ENCODE measurements at places on chromosomes 7 and 10.

DNA sequence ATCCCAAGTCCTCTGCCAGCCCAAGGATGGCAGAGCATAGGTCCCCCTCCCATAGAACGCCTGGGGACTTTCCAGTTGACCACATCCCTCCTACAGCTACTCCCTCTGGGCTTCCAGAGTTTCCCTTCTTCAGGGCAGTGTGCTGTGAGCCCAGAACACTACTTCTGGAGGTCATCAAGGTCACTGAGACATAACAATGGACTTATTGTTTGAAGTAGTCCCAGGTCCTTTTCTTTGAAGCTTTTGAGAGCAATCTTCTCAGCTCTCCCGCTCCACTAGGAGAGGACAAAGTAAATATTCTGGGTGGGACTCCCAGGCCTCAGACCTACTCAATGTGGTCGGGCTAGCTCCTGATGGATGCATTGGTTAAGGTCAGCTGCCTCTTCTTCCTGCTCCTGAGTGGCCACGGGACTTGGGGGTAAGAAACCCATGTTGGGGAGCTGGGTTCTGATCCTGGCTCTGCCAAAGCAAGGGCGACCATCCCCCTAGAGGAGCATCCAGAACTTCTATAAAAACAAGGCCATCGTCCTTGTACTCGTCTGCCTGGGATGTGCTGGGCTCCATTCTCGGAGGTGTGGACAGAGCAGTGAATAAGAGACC, 83.5 kb upstream of the DDC start:
- no peak for DNase-seq

- DNase-seq = peak; percentile 24
Measured at GRCh38 chr7:92832534-92833023, 3.8 kb downstream of the CDK6 start.

DNA sequence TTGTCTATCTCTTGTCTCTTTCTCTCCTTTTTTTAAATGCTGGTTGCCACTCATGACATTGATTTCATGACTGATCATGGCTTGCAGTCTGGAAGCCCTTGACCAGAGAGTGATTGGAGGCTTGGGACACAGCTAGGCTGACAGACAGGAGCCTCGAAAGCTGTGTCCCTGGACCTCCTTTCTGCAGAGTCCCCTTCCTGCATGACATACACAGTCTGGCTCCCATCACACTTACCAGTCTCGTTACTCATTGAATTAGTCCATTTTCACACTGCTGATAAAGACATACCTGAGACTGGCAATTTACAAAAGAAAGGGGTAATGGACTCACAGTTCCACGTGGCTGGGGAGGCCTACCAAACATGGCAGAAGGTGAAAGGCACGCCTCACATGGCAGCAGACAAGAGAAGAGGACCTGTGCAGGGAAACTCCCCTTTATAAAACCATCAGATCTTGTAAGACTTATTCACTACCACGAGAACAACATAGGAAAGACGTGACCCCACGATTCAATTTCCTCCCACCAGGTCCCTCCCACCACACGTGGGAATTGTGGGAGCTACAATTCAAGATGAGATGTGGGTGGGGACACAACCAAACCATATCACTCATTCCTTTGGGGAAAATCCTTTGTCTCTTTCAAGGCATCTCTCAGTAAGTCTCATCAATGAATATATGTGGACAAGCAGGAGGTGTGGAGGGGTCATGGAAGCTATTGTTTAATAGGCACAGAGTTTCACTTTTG, 102.3 kb downstream of the TBXAS1 start:
- DNase-seq = no peak

DNA sequence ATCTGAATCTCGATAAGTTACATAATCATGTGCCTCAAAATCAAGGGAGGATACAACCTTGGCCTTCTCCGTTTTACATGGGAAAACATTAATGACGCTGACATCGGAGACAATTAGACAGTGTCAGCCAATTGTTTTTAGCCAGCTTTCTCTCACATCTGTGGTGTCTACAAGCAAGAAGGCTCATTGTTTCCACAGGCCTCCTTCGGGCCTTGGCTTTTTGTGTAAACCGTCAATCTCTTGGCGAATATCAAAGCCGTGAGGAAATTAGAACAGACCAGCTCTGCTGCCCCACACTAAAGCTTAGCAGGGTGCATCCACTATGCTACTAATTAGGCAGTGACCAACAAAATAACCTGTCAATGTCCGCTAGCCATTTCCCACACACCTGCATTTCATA, 43.2 kb downstream of the VAX1 start:
- DNase-seq = no peak

GRCh38 chr7:32648408-32649156, 153.3 kb downstream of the AVL9 start:
- DNase-seq = no peak

DNA sequence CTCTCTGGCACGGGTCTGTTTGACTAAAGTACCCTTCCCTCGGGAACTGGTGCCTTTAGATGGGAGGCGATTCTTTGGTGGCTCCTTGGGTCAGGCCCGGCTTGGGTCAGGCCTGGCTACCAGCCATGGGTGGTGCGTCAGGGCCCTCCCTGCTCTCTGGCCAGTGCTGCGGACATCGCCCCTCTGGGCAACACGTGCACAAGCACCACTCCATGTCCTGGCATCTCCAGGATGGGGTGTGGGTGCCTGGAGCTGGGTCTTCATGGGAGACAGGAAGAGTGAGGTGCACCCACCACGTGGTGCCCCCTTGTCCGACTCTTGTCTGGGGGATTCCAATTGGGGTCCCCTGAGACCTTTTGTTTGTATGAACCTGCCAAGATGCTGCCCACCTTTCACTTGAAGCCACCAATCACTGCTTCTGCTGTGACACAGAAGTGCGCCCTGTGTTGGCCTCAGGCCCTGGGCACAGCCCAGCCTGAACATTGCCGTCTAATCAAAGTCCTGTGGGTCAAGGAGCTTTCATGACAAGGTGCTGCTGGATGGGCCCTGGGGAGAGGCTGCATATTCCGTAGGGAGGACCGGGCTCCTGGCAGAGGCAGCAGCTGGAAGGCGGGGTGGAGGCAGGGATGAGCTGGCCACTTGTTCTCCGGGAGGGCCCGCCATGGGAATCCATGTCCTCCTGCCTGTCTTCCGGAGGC, 11.1 kb upstream of the PWWP2B start:
- no peak for DNase-seq

DNA sequence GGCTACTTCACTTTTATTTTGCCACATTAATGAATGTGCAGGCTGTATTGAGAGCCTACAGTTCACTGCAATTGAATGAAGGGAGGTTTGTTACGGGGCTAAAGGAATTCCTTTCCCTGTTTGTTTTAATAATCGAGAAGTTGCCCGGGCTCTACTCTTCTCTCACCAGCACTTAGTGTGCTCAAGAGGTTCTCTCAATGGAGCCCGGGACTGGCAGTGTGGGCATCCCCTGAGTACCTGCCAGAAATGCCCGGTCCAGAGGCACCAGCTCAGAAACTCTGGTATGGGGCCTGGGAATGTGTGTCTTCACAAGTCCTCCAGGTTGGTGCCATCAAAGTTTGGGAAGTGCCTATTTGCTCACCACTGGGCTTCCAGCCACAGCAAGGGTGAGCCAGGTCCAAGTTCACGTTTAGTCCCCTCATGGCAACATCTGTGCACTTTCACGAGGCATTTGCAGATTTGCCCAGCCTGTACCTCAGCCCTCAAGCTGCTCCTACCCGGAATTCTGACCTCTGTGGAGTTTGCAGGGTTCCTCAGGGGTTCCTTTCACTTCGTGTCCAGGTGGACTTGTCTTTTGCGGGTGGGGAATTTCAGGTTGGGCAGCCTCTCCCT, 622.4 kb downstream of the SDK1 start:
- DNase-seq = no peak

All from stimulated activated CD4-positive, alpha-beta T cell treated with anti-CD3 and anti-CD28 coated beads, Interleukin-1b, Interleukin-23, amount 100 ng/mL, for 1 hour (primary cell).